ENCODE measurements at places on chromosomes 16 and 17.
A peak's percentile ranks its signal among the peaks of the same experiment; 100 is the strongest.

GRCh38 chr17:72804949-72805707, 287.4 kb downstream of the SLC39A11 start:
- DNase-seq, result no peak

DNA sequence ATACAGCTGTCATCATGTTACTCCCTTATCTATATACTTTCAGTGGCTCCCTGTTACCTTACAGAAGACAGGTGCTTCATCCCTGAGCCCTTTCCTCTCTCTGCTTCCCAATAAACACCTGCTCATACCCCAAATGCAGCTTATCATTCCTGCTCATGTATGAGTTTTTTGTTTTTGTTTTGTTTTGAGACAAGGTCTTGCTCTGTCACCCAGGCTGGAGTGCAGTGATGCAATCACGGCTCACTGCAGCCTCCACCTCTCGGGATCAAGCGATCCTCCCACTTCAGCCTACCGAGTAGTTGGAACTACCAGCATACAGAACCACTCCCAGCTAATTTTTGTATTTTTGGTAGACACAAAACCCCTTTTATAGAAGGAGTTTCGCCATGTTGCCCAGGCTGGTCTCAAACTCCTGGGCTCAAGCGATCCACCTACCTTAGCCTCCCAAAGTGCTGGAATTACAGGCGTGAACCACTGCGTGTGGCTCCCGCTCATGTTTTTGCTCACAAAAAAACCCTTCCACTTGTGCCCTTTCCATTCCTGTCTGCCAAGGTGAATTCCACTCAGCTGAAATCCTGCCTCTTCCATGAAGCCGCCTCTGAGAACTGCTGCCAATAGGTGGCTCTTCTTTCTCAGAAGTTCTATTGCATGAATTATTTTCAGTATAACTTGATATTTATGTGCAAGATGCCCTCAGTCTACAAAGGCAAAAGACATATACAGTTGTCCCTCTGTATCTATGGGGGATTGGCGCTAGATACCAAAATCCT, 7.9 kb upstream of the RNF157 start:
- DNase-seq, result peak; percentile 8

GRCh38 chr16:89905511-89906139, 13.0 kb upstream of the MC1R start:
- no peak for DNase-seq

DNA sequence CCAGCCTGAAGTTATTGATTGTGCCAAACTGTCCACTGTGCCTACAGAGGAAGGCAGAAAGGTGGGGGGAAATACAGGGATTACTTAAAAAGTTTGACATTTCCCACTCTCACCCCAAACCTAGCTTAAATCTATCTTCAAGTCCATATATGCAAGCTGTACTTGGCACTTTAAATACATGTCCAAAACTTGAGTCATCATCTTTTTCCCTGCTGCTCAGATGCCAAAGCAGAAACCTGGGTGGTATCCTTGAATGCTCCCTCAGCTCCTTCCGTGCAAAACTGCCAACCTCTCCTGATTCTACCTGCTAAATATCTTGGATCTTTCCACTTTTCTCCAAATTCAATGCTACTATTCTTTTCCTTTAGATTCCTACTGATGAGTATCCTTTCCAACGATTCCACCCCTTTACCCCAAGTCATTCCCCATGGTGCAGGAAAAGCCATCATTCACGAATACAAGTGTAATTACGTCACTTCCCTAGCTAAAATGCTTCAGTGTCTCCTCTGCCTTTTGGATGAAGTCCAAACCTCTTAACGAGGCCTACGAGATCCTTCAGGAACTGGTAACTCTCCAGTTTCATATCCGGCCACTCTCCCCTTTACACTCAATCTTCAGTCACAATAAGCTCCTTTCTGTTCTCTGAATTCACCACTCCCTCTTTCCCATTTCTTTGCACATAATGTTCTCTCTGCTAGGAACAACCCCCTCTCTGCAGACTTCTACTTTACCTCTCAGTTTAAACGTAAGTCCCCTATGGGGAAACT, 9.3 kb downstream of the BECN1 start:
- peak; percentile 24 for DNase-seq

GRCh38 chr17:40938981-40939380, 1.5 kb upstream of the KRT23 start:
- DNase-seq, result no peak

- DNase-seq, result peak; percentile 70
Observed at GRCh38 chr16:54651440-54652195, 279.0 kb upstream of the IRX5 start.

GRCh38 chr17:16873174-16874035, 98.5 kb downstream of the TNFRSF13B start:
- DNase-seq, result peak; percentile 1

- no peak for DNase-seq
Observed at GRCh38 chr17:48603959-48604769, 622 bp downstream of the HOXB6 start.

Data from MV-4-11 (cell line).